ENCODE measurements at places on chromosomes 5 and 9. TPM values are rescaled to one million over a fixed set of nuclear protein-coding genes. Genes with fewer than 3 reads are reported as not detected.

DNA sequence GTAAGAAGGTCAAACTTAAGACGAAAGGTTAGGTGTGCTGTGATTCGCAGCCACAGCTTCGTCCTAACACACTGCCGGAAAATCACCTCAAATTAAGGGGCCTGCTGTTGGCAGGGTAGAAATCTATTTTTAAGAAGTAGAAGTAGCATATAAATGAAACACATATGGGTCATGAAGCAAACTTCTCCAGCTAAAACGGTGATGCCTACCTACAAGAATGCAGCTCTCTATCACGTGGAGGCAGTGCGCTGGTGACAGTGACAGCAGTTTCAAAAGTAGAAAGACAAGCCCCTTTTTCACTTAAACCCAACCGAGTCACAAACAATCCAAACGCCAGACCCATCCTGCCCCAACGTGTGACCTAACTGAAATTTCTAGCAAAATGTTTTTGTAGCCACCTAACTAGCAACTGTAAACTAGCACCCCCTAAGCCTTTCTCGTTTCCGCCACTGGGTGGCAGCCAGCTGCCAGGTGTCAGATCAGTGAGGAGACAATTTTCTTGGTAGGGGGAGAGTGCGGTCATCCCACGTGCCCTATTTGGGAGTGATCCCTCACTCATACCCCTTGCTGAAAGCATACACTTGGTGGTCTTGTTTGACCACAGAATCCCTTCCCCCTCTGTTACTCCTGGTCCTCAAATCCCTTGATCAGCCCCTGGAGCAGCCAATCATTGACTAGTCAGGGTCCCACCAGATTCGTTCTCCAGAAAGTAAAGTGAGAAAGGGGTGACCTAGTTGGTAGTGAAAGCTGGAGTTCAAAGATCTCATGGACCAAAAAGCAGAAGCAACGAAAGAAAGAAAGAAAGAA is 71.8 kb upstream of the MAMDC2 start:
- peak; percentile 66 for DNase-seq

- no peak for DNase-seq
Measured at GRCh38 chr5:173458828-173459609, 130.8 kb upstream of the STC2 start.

GRCh38 chr5:73370640-73371583 is 77.7 kb downstream of the FOXD1 start:
- DNase-seq: peak; percentile 99

DNA sequence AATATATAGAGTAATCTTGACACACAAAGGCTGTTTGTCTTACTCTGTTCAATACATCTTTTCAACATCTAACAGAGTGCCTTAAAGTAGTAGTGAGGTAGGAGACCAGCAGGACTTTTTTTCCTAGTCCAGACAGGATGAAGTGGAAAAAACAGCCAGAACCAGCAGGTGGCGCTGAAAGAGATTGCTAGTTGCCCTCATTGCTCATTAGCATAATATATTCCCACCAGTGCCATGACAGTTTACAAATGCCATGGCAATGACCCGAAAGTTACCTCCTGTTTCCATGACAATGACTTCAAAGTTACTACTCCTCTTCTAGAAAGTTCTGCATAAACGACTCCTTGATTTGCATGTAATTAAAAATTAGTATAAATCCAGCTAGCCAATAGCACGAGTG is 387.4 kb downstream of the ACTL7B start:
- DNase-seq: peak; percentile 85

- no peak for DNase-seq
Measured at GRCh38 chr5:8568858-8569257, 699.9 kb downstream of the MTRR start.

DNA sequence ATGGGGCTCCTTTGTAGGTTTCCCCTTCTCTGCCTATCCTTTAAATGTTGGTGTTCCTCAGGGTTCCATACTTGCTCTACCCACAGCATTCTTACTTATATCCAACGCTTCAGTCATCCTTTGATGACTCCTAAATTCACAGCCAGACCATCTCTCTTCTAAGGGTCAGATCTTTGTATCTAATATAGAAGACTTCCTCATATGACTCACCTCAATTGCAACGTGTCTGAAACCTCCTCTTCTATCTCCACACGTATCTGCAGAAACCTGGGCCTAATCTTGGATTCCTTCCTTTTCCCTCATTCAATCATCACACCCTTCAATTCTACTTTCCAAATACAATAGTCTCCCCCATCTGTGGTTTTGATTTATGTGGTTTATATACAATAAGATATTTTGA is 68.3 kb downstream of the HMGCR start:
- DNase-seq: no peak

DNA sequence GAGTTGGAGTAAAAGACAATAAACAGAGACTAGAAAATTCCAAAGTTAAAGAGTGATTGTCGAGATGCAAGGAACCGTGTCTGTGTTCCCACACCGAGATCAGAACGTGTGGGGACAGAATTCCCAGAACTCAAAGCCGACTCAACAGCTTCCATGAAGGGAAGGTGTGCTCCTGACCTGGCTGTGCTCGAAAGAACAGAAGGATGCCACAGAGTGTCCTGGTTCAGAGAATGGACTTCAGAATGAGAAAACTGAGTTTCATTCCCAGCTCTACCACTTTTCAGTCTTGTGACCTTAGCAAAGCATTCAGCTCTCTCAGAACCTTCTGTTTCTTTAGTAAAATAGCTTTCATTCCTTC is 420.0 kb upstream of the SLC30A5 start:
- no peak for DNase-seq

DNA sequence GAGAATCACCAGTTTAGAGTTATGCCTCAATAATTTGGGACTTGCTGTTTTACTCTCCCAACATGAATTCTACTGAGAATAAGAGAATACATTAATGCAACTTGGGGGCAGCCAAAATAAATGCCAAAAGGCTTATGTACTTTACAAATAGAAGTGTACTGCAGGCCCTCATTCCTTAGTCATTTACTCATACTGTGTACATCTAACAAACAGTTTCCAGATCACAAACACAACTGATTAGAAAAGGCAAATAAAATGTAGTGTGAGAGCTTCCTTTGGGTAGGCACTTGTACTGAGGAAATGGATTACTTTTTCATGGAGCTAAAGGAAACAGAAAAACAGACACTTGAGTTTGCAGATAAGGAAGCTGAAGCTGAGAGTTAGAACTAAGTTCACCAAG is 12.6 kb downstream of the ANKDD1B start:
- no peak for DNase-seq

DNA sequence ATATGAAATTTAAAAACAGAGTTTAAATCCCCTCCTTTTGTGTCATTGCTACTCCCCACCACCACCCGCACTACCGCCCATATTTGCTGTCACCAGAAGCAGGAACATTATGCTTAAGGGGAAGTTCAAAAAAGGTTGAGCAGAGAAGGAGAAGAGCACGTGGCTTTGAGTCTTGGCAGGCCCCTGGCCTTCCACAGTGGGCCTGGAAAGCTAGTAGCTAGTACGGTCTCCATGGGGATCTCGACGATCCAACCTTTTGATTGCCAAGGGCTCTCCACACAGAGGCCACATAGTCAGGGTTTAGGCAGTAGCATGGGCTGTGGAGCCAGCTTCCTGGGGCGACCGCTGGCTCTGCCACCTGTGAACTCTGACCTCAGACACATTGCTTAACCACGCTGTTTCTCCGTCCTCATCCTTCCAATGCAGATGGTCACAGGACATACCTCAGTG is 90.1 kb downstream of the GOLPH3 start:
- DNase-seq: no peak

GRCh38 chr5:59843511-59844213 is 49.9 kb downstream of the PDE4D start:
- DNase-seq: peak; percentile 45

DNA sequence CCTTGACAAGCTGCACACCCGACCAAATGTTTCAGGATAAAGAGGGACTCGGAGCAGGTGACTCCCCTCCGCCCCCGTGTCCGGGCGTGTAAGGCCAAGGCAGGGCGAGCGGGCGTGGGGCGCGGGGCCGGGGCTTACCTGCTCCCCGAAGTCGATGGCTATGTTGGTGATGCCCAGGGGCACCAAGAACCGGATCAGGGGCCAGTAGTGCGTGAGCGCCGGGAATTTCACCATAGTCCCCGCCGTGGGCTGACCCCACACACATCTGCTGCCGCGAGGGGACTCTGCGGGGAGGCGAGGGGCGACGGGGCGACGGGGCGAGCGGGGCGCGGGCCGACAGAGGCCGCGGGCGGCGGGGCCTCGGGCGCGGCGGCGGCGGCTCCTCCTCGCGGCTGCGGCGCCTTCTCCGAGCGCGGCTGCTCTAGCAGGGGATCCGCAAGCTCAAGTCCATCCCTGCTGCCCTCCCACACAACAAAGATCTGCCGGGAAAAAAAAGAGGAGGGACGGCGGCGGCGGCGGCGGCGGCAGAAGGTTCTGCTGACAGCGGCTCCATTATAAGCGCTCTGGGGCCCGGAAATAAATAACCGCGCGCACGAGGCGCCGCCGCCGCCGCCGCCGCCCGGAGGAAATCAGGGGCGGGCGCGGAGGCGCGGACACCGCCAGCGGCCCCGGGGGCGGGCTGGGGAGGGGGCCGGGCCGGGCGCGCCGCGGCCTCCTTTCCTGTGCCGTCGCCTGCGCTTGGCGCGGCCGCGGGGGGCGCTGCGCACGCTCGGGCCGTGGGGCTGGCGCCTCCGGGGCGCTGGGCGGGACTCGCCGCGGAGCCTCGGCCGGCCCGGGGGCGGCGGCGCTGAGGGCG is at the start of gene ANKH:
Gene ANKH (minus strand): TSS at position 565 of the 856 bp plus-strand sequence. CDS start 331 bp downstream, at position 234.
- DNase-seq: peak; percentile 55

- DNase-seq: no peak
Measured at GRCh38 chr9:80635065-80635464, 1054.3 kb downstream of the TLE1 start.

DNA sequence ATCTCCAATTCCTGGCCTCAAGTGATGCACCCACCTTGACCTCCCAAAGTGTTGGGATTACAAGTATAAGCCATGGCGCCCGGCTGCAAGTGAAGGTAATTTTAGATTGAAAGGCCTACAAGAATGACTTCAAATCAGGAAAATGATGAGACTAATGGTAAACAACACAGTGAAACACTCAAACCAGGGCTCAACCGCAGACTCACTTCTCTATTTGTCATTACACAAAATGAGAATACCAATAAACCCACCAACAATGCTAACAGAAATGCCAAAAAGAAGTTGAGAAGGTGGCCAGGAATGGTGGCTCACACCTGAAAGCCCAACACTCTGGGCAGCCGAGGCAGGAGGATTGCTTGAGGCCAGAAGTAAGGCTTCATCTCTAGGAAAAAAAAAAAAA is 92.1 kb downstream of the UBAP2 start:
- no peak for DNase-seq

DNA sequence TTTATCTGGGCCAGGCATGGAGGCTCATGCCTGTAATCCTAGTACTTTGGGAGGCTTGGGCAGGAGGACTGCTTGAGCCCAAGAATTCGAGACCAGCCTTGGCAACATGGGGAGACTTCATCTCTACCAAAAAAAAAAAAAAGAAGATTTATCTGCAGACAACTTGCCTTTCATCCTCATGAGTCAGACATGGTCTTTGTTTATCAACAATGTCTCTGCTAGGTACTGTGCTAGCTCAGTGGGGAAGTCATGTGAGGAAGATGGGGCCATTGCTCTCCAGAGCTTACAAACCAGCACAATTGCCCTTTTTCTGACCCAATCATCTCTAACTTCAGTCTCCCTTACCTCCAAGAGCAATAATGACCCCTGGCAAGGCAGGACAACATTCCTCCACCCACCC is 1.6 kb downstream of the URM1 start:
- no peak for DNase-seq

DNA sequence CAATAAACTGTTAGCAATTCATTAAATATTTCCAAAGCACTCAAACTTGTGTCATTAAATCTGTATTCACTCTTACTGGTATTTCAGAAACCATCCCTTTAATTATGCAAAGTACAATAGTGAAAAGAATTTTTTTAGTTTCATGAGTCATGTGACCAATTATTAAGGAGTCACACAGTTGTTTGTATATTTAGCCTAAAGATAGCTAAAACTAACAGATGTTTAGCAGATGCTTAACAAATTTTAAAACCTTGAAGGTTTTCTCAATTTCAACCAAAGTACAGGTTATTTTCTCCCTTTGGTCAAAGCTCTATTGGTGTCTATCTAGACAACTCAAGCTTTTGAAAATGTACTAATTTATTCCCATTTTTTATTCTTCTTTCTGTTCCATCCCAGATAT is 44.1 kb downstream of the PJA2 start:
- DNase-seq: no peak

DNA sequence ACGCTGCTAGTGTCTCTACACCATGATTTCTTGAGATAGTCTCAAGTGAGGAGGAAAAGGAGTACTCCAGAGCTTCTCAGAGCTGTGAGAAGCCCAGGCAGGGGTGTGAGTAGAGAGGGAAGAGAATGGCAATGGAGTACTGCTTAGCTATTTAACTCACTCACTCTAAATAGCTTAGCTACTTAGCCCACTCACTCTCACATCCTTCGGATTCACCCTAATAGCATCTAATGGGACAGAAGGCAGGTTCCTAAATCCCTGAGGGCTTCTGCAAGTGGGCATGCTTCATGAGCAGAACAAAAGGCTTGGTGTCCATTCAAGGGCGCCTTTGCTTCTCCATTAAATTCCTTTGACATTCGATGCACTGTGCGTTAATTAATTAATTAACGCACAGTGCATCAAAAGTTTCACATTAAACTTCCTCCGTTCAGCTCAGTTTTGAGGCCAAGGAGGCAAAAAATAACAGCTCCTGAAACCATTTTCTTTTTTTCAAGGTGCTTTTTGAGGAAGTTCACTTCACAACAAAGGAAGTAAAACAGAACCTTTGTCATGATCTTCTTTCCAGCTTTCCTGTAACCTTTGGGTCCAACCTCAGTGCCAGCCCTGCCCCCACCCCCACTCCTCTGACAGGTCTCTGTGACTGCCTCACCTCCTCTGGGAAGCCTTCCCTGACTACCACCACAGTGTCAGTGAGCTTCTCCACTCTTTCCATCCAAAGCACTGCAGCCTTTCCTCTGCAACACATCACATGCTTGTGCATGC is 294.0 kb downstream of the SEC61B start:
- DNase-seq: no peak

GRCh38 chr5:147956842-147957223 is 50.5 kb upstream of the C5orf46 start:
- DNase-seq: no peak

The MOB3B gene
- total RNA-seq: not detected

The ADAMTS2 gene
- 0.79 TPM for total RNA-seq

The FOXD4L4 gene
- total RNA-seq: not detected

The ANKRA2 gene
- total RNA-seq: 41.5 TPM

The PRR7 gene
- 58.8 TPM for total RNA-seq

The CTSV gene
- total RNA-seq: 41.7 TPM

The INSL6 gene
- not detected for total RNA-seq

The IRX2 gene
- not detected for total RNA-seq
